Mucosa of descending colon (tissue), 3 donors: ENCODE measurements at places on chromosomes 2 and 18. TPM values are rescaled to one million over a fixed set of nuclear protein-coding genes. Genes with fewer than 3 reads are reported as not detected.

DNA sequence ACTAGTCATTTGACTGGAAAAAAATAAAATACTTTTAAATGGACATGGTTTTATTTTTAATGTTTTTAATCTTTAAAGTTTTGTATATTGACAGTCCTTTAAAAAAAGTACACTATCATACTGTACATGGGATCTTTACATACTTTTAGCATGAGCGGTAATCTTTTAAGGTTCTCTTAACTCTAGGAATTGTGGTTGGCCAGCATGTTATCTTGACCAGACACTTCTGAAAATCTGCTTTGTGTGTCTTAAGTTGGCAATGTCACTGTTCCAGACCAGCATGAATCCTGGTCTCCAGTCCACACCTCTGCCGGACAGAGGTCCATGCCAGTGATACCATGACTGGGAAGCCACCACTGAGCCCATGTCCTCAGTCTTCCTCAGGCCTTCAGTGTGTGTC, 17.7 kb downstream of the ITGB1BP1 start:
- no peak for DNase-seq

DNA sequence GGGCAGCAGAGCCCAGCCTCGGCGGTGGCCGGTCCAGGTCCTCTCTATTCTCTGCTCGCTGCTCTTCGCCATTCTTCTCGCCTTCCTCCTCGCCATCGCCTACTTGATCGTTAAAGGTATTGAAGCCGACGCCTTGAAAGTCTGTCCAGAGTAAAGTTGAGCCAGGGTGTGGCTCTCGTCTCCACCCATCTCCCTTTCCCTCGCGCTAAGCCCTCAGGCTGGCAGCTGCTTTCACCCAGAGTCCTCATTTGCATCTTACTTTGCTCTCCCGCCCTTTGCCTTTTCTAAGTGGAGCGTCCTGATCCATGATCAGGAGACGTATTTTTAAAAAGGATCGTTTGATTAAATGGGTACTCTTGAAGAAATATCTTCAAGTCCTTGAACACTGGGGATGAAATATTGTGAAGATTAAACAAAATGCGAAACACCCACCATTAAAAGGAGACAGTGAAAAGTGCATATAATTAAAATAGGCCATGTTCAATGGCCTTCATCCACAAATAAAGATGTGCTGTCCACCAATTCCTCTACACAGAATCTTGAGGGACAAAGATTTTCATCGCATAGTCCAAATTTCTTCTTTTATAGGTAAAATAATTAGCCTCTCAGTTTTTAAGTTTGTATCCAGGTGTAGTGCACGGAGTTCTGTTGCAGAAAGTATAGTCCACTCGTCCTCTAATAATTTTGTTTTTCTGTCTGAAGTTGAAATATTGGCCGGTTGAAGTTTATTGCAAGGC, 657 bp downstream of the ARL6IP6 start:
- DNase-seq = peak; percentile 79

DNA sequence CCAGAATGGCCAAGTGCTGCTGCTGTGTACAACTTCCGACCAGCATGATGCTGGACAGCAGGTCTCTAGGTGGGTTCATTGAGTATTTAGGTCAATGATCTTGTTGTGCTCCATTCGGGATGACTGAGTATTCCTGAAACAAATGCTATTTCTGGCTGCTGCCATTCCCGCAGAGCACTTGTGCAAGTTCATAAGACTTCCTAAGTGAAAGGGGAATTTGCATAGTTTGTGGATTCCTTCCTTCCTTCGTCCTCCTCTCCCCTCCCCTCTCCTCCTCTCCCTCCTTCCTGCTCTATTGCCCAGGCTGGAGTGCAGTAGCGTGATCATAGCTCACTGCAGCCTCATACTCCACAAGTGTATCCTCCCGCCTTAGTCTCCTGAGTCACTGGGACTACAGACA, 40.4 kb downstream of the LDLRAD4 start:
- no peak for DNase-seq

- DNase-seq = no peak
Measured at GRCh38 chr2:47236503-47237215, 81.6 kb upstream of the STPG4 start.

GRCh38 chr2:82848285-82848684, 1610.8 kb downstream of the SUCLG1 start:
- no peak for DNase-seq

DNA sequence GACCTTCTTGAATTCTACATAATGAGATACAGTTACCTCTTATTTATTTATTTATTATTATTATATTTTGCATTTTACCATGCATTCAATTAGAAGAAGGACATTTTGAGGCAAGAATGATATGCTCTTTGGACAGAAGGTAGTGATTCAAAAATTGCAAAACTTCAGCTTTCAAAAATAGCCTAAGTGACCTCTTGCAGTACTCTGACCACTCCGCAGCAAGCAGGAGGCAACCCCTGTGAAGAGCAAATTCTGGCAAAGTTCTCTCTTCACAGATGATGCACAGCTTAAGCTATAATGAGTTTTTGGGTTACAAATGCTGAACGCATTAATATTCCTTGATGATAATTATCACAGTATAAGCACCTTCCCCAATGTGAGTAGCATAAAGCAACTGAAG, 170.0 kb downstream of the ZNF521 start:
- no peak for DNase-seq

- no peak for DNase-seq
Measured at GRCh38 chr2:67604360-67604759, 207.2 kb downstream of the ETAA1 start.

DNA sequence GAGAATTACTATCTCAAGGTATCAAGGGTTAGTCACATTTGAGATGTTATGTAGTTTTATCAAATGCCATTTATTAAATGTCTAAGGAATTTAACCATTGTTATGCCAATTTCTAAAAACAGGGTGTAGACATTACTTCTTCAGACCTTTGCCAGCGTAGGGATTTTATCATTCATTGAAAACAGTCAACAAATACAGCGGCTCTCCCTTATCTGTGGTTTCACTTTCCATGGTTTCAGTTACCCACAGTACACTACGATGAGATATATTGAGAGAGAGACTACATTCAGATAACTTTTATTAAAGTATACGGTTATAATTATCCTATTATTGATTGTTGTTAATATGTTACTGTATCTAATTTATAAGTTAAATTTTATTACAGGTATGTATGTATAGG, 234.7 kb downstream of the TMX3 start:
- DNase-seq = no peak

DNA sequence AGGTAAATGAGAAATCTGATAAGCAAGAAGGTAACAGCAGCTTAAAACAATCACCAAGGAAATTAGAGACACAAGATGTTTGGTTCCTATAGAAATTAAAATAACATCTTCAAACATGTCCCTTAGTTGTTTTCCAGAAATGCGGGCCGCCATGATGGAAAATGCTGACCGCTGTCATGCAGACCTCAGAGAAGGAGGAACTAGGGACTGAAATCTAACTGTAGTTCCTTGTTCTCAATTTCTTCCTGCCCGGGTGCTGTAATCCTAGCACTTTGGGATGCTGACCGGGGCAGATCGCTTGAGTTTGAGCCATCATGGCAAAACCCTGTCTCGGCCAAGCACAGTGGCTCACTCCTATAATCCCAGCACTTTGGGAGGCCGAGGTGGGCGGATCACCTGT, 51.1 kb downstream of the TEX51 start:
- DNase-seq = no peak

- no peak for DNase-seq
Measured at GRCh38 chr2:100107906-100108647, 34.3 kb downstream of the AFF3 start.

- DNase-seq = no peak
Measured at GRCh38 chr2:152646775-152647174, 70.5 kb downstream of the PRPF40A start.

DNA sequence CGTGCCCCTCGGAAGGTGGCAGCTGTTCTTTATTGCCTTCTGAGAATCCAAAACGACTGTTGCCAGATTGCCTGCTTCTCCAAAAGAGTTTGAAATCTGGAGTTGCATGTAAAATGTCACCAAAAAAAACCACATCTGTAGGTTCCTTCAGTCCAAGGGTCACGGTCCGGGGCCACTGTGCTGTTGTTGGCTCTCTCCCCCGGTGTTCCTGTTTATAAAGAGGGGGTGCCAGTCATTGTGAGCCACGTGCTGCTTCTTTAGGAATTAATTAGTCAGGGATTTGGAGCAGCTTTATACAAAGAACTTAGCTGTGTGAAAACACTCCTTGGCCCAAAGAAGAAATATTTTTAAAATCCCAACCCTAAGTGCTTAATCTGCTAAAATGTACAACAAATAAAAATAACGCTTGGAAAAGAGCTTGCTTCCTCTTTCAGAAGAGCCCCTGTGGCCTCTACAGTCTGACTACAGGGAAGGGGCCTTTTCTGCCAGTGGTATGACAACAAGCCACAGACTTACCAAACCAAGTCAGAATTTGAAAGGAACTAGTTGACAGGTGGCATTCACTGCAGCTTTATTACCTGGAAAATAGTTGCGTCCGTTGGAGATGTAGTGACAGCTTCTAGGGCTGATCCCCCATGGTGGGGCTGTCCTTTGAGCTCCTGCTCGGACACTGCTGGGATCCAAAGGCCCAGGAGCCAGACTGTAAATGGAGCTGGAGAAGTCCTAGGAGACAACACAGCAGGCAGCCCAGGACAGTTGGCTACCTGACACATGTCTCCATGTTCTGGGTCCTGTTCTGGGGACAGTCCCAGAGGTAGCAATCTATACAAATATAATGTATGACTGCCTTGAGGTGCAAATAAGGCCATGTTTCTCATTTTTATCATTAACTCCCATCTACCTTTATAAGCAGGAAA, 84.5 kb upstream of the SLC1A4 start:
- DNase-seq = no peak

DNA sequence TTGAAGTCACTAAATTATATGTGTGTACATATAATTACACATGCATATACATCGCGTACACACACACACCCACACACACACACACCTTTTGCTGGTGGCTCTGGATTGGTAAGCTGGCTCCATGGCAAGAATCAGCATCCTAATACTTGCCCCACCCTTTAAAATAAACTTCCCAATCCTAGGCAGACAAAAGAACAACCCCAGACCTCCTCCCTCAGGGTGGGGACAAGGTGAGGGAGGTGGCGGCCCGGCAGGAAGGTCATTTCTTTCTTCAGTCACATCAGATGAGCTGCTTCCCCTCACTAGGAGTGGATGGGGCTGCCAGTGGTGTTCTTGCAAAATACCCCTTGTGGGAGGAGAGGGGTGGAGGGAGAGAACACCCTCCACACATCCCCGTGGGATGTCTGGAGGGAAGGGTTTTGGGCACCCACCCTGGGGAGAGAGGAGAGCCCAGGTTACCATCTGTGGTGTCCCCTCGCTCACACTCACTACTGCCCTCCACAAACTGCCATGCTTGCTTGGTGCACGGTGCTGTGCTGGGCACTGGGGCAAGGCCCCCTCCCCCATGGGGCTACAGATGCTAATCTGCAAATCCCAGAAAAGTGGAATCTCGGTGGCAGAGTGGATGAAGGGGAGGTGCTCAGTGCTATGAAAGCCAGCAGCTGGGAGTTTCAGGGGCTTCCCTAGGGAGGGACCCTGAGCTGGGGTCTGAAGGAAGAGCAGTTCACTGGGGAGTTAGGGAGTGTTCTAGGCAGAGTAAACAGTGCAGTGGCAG, 64.0 kb downstream of the ODC1 start:
- DNase-seq = no peak

- no peak for DNase-seq
Measured at GRCh38 chr2:98577313-98577712, 31.0 kb downstream of the COA5 start.

GRCh38 chr2:55049043-55049820, 1.0 kb downstream of the RTN4 start:
- DNase-seq = peak; percentile 93

GRCh38 chr2:189012351-189012750, 38.2 kb downstream of the COL3A1 start:
- no peak for DNase-seq

- DNase-seq = no peak
Measured at GRCh38 chr2:201643216-201643890, at the start of gene TMEM237. Gene TMEM237 (minus strand): TSS chr2:201643503. CDS start chr2:201643400, 103 bp downstream.

GRCh38 chr18:58045242-58046092, 1.4 kb downstream of the NEDD4L start:
- peak; percentile 79 for DNase-seq

- no peak for DNase-seq
Measured at GRCh38 chr2:39408351-39409136, 28.5 kb downstream of the MAP4K3 start.

DNA sequence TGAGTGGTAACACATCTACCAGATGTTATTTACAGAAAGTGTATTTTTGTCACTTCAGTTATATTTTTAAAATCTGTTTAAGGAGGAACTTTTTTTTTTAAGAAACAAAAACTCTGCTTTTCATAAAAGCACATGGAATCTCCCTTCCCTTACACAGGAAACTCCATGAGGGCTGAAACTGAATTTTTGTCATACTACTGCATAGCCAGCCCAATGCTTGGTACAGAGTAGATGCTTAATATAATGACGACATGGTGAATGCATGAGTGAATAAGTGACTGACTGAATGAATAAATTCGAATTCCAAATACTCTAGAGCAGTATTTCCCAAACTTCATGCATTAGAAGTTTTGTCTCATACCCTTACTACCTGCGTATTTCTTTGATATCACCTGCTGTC, 86.5 kb downstream of the ROCK2 start:
- DNase-seq = no peak

DNA sequence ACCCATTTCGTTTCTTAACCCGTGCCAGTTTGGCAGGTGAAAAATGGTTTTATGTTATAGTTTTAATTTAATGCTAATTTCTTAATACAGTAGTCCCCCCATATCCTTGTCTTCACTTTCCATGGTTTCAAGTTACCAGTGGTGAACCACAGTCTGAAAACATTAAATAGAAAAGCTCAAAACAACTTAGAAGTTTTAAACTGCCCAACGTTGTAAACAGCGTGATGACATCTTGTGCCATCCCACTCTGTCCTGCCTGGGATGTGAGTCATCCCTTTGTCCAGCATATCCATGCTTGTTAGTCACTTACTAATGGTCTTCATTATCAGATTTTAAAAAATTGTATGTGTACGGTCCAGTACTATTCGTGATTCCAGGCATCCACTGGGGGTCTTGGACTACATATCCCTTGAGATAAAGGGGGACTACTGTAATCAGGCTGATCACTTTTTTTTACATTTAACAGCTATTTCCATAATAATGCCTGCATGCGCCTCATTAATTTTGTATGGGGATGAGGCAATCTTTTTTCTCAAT, 31.9 kb downstream of the SLC66A3 start:
- no peak for DNase-seq

SH3RF3 gene
- 3.7 TPM for total RNA-seq

LRRTM1 gene
- total RNA-seq = 0.12 TPM

LYPD1 gene
- 3.2 TPM for total RNA-seq

SLC40A1 gene
- 155 TPM for total RNA-seq

RUFY4 gene
- total RNA-seq = not detected

LCLAT1 gene
- 27.1 TPM for total RNA-seq

CYTIP gene
- 4.7 TPM for total RNA-seq

ABCB6 gene
- 6.7 TPM for total RNA-seq

DYTN gene
- total RNA-seq = not detected

IL18RAP gene
- 0.90 TPM for total RNA-seq

LYG1 gene
- not detected for total RNA-seq

MOCOS gene
- 4.7 TPM for total RNA-seq

MYO3B gene
- total RNA-seq = 0.09 TPM

RNF144A gene
- total RNA-seq = 18.3 TPM

CROCC2 gene
- 0.07 TPM for total RNA-seq

RGPD4 gene
- 0.10 TPM for total RNA-seq

CYP26B1 gene
- 9.5 TPM for total RNA-seq

SATB2 gene
- 328 TPM for total RNA-seq
